ENCODE measurements at places on chromosomes 1 and 21.

- DNase-seq, result no peak
These were observed 33.0 kb upstream of the HSD17B7 start for GRCh38 chr1:162757476-162757875.

- no peak for DNase-seq
These were observed 19.9 kb upstream of the KCNA10 start for GRCh38 chr1:110538921-110539320.

DNA sequence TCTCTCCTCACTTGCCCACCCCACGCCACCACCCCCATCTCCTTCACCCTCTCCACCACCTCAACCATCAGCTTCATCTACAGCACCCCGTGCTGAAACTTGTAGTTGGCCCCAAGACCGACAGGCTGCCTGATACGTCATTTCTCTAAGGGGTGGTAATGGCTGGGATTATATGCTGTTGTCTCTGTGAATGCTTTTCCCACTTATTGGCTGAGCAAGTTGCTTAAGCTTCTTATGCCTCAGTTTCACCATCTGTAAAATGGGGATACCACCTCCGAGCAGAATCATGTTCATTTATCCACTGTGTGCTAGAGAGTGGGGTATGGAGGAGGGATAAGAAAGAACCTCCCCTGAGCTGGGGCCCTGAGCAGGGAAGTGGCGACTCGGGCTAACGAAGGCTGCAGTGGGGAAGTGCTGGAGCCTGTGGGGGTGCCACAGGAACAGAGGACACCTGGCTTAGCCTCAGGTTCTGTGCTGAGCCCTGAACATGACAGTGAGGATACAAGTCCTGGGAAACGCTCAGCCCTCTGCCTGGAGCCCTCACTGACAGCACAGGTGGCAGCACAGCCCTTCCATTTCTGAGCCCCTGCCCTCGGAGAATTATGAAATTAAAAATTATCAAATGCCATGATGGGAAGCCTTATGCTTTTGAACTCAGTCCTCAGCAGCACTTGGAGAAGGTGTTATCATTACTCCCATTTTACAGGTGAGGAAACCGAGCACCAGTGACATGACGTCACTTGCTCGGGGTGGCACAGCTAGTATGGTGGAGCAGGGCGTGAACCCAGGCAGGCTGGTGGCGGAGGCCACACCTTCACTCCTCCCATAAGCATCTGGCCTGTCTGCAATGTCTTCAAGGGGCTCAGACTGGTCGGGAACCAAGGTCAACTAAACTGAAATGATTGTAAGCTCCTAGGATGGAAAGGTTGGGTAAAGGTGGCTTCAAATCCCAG lies 2.8 kb downstream of the MATN1 start:
- no peak for DNase-seq

- DNase-seq, result no peak
These were observed 92.9 kb downstream of the LTN1 start for GRCh38 chr21:28899744-28900143.

GRCh38 chr1:909861-910310 lies 13.8 kb upstream of the SAMD11 start:
- DNase-seq, result no peak

All from stimulated activated CD8-positive, alpha-beta memory T cell treated with anti-CD3 and anti-CD28 coated beads, Interleukin-7, amount 100 ng/mL, for 48 hours (primary cell).